Naive thymus-derived CD8-positive, alpha-beta T cell (primary cell): ENCODE measurements at places on chromosomes 5 and 9.

- no peak for DNase-seq
Measured at GRCh38 chr5:140607031-140607430, 25.9 kb downstream of the CD14 start.

DNA sequence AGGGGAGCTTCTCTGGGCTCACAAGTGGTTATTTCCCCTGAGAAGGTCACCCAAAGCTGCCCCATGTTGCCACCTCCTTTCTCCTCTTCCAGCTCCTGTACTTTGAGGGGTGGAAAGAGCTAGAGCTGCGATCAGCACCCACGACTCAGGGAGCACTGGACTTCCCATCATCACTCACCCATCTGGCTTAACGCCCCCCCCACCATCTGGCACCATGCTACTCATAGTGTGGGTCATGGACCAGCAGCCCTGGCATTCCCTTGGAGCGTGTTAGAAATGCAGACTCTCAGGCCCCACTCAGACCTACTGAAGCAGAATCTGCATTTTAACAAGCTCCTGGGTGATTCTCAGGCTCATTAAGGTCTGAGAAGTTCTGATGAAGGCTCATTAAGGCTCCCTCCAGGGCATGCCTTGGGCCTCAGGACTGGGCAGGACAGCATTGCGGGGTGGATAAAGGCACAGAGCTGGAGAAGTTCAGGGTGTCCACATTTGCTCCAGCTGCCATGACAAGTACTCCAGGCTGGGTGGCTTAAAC is 67.3 kb downstream of the GALNT12 start:
- DNase-seq, result no peak

- DNase-seq, result no peak
Measured at GRCh38 chr9:84667571-84668195, 1.8 kb upstream of the NTRK2 start.

GRCh38 chr9:126108240-126108639 is 218.4 kb upstream of the MVB12B start:
- DNase-seq, result no peak

DNA sequence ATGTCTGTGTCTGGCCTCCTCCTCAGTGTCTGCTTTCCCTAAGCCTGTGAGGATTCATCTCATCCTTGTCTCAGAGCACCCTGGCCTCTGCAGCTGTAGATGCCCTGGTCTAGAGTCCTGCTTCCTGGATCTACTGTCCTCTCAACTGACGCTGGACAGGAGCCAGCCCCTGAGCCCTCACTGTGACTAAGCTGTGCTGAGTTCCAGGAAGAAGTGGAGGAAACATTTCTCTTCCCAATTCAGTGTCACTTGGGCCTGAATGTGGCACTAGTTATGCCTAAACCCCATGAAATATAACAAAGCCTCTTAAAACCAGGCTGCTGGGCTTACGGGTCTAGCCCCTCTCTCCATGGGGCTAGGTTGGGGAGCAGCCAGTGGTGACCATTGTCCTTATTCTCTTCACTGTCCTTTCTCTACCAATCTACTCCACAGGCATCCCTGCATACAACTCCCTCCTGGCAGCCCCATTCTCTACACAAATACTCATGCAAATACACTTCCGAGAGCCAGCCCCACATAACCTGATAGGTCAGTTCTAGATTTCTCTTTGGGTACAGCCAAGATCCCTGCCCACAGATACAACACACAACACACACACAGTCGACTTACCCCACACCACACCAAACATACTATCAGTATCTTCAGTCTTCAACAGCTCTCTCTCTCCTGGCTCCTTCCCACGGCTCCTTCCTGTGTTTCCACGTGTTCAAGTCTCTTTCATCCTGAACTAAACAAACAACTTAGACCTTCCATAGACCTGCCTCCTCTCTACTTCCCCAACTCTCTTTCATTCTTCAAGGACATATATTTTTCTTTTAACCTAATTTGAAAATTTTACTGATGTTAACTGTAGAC is 220.8 kb downstream of the SNX18 start:
- no peak for DNase-seq

GRCh38 chr5:157225469-157226422 is 40.2 kb upstream of the CYFIP2 start:
- no peak for DNase-seq
